Occipital lobe (tissue), 3 donors: ENCODE measurements at places on chromosomes 7 and 10.

GRCh38 chr10:94545391-94546048, at the start of gene HELLS:
TSS of gene HELLS (plus strand) at chr10:94545788. CDS start at chr10:94545922, 134 bp downstream.
- peak; percentile 79 for DNase-seq

DNA sequence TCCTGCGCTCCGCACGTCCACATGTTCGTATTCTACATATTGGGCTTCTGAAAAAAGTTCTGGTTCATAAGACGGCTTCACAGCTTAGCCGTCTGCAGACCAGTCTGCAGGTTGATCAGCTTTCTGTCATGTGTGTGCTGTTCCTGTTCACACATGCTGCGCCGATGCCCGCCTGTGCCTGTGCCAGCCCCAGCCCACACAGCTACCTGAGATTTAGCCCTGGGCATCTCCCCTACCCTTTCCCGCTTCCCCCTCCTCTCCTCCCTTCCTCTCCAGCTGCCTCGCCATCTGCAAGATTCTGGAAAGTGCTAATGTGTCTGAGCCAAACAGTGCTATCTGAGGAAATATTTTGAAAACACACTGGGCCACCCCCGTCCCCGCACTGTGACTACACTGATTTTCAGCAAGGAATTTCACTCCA, 7.1 kb downstream of the CHST3 start:
- no peak for DNase-seq

DNA sequence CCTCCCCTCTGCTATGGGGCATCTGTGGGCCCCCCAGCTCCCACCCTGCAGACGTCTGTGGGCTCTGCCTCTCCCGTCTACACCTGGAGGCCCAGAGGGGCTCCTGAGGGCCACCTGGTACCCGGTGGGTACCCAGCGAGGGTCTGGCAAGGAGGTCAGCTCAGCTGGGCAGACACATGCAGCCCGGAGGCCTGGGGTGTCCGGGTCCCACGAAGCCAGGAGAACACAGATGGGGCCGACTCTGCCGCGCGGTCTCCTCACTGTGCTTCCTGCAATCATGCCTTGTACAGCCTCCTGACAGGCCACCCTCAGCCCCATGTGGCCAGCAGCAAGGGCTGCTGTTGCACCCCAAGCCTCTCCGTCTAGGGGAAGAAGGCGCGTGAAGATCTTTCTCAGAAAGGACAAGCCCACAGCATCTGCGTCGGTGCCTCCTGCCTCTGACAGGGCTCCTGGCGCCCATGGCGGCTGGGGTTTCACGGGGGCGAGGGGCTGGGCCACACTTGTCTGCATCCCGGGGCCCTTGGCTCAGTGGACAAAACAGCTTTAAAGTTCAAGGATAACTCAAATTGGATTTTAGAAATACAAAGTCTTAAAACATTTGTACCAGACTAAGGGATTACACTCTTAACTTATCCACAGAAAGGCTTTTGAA, 391.3 kb downstream of the DNAJB6 start:
- no peak for DNase-seq

GRCh38 chr7:80681272-80681885, 42.9 kb downstream of the CD36 start:
- DNase-seq = no peak

DNA sequence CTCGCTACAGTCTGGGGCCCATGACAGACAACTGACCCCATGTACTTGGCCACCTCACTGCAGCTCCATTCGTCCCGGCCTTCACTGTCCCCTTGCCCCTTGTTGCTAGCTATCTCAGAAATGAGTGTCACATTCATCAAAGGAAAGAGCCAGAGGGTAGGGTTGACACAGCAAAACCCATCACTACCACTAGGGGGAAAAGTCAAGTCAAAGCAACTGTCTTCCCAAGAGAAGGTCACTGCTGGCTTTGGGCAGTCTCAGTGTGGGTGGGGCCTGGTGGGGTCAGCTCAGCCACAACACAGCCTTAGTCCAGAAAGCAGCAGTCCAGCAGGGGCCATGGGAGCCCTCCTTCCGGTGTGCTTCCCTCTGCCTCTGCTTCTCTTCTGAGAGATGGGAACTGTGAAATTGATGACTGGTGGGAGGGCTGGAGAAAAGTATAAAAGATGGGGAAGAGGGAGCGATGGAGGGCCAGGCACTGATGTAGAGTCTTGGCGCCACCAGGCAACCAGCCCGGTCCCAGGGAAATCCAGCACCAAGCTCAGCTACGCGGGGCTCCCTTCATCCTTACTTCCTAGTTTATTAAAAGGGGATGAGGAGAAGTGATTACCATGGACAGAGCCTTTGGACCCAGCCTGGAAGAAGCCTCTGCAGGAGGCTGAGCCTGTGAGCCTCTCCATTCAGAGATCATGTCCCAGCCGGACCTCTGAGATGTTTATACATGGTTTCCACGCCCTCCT, 58.0 kb downstream of the PLXNA4 start:
- DNase-seq = no peak

DNA sequence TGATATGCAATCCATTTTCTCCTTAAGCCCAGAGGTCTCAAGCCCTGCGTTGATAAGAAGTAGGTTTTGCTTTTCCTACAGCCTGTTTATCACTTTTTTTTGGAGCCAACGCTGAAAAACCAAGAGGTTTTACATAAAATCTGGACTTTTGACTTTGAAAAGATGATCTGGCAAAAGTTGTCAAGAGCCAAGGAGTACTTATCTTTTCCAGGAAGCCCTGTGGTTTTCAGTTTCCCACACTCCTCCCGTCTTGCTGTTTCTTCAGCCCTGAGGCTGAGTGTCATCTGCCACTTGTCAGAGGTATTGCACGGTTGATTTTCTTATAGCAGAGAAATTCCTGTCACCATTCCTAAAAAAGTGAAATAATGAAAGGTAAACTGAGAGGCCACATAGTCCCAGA, 108.7 kb downstream of the TYW1 start:
- DNase-seq = no peak

- no peak for DNase-seq
Observed at GRCh38 chr10:107126512-107127065, 37.9 kb downstream of the SORCS1 start.

DNA sequence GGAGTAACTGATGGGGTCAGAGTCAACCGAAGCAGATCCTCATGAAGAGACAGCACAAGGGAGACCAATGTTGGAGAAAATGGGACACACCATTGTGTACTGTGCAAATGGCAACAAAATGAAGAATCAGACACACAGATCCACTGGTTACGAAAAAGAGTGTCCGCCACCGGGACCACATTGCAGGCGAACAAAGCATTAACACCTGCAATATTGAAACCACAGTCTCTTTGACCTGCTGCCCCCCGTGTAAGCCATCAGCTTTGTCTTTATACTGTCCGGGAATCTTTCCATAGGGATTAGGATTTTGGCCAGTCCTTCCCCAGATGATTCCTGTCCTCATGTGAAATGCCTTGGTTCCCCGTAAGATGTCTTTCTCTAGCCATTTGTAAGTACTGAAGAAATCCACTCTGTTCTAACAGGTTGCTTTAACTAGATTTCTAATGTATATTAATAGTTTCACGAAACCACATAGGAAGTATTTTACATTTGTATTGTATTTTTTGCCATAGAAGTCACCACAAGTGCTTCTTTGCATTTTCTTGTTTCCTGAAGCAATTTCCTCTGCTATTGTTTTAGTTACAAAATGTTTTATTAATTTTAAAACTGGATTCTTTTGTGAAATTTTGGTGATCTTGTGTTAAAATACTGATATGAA, 140.8 kb upstream of the NFE2L3 start:
- no peak for DNase-seq

DNA sequence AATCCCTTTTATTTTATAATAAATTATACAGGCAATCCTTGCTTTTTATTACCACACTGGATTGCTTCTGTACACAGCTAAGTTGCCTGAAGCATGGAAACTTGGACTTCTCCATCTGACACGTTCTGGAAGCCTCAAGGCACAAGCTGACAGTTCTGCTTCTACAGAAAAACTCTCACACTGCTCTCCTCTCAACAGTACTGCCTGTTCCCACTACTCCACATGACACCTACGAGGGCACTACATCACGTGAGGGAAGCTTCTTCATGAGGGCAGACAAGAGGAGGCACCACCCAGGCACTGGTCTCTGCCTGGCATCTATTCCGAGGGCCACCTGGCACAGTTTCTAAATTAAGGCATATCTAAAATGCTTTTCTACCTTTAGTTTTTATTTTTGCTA, 16.8 kb upstream of the FAM133B start:
- DNase-seq = no peak

GRCh38 chr7:18890134-18890533, 227.3 kb downstream of the TWIST1 start:
- DNase-seq = no peak

DNA sequence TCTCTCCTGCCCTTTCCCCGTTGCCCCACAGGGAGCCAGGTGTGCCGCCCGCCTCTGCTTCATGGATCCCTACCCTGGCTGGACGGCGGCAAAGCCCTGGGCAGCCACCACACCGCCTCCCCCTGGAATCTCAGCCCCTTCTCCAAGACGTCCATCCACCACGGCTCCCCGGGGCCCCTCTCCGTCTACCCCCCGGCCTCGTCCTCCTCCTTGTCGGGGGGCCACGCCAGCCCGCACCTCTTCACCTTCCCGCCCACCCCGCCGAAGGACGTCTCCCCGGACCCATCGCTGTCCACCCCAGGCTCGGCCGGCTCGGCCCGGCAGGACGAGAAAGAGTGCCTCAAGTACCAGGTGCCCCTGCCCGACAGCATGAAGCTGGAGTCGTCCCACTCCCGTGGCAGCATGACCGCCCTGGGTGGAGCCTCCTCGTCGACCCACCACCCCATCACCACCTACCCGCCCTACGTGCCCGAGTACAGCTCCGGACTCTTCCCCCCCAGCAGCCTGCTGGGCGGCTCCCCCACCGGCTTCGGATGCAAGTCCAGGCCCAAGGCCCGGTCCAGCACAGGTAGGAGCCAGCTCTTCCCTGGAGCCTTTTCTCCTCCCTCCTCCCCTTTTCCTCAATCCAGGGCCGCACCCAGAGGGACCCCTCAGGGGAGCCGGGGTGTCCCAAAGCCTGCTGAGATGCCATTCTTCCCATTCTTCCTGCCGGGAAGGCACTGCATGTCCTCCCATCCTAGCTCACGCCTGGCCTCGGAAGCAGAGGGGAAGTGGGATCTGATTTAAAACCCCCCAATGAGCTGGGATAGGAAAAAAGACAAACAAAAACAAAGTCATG, 4.0 kb downstream of the GATA3 start:
- no peak for DNase-seq

DNA sequence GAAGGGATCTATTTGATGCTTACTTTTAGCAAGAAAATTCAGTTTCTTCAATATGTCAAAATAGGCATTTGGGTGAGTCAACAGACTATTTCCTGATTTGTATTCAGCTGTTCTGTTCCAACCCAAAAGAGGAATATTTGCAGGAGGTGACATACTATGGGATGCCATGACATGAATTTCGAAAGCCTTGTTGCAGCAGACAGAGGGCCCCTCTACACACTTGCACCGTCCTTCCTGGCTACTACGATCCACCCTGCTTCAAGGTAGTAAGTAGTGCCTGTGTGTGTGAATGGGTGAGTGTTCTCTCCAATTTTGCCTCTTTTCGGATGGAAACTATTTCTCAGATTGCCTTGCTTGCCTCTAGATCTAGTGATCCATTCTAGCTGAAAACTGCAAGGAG, 413.0 kb upstream of the ADARB2 start:
- DNase-seq = no peak

GRCh38 chr7:125568799-125569198, 639.2 kb upstream of the POT1 start:
- no peak for DNase-seq

GRCh38 chr10:97157578-97158095, 28.1 kb downstream of the SLIT1 start:
- DNase-seq = no peak

DNA sequence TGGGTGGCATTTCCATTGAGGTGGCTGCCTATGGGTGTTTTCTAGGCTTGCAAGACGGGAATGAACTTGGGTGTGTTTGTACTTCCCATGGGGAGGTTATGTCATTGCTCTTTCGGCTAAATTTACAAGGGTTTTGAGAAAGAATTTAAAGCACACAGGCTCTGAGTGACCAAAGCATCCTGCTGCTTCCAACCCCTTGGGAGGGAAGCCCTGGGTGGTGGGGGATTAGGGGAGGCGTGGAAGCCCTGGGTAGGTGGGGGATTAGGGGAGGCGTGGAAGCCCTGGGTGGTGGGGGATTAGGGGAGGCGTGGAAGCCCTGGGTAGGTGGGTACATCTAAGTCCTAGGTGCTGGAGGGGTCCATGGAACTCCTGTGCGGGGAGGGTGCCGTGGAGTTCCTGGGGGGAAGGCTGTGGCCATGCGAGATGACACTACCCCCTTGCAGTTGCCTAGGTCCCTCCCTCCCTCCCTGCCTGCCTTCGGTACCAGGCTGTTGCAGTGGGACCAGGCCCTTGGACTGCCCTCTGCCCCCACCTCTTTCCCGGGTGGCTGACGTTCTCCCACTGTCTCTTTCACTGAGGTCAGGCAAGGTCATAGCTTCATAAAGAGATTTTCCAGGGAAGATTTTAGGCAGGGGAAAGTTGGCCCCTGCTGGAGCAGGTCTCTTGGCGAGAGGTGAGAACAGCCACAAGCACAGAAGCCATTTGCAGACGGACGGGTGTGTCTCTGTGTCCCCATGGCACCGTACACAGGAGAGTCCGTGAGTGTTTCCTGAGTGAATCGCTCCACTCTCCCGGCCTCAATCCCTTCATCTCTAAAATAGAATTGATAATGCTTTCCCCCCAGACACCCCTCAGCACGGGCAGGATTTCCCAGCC, 19.5 kb downstream of the PRF1 start:
- no peak for DNase-seq

DNA sequence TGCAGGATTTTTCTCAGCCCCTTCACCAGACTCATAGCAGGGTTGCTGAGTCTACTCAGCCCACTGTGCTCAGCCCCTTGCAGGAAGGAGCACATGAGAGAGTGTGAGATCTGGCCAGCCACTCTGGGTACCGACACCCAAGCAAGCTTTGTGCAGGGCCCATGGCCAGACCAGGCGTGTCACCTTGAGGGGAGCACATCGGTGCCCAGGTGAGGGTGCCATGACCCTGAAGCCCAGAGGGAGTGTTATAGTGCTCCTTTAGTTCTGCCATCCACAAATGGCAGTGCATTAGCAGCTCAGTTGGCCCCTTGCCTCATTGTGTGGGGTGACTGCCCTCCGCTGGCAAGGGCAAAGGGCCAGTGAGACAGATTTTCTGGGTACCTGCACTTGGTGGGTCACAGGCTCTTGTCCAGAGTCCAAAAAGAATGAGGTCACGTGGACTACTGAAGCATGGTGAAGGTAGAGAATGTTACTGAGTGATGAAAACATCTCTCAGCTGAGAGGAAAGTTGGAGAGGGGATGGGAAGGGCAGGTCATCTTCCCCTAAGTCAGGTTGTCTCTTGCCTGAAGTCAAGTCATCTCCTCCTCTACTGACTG, 181.8 kb downstream of the MACC1 start:
- no peak for DNase-seq
